ENCODE measurements at places on chromosomes 11 and 22.

DNA sequence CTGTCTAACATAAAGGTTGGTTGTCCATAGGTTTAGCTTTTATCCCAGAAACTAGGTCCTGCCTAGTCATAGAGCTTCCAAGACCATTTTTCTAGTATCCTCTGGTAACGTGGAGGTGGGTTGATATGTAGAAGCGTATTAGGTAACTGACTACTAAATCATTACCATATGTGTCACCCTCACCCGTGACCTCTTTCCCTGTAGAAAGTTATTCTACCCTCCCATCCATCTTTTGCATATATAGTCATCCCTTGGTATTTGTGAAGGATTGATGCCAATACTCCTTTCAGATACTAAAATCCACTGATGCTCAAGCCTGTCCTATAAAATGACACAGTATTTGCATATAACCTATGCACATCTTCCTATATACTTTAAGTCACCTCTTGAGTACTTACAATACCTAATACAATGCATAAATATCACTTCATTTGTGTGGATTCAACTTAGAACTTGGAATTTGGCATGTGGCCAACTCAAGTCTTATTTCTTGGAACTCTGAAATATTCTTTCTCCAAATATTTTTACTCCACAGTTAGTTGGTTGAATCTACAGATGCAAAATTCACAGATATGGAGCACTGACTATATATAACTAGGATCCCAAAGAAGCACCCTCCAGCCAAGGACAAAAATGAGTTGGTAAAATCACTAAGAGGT is 497.0 kb upstream of the TENM4 start:
- no peak for DNase-seq

- DNase-seq: no peak
Observed at GRCh38 chr11:409600-410483, 5.0 kb downstream of the SIGIRR start.

- DNase-seq: no peak
Observed at GRCh38 chr11:119782739-119783072, 53.7 kb upstream of the NECTIN1 start.

DNA sequence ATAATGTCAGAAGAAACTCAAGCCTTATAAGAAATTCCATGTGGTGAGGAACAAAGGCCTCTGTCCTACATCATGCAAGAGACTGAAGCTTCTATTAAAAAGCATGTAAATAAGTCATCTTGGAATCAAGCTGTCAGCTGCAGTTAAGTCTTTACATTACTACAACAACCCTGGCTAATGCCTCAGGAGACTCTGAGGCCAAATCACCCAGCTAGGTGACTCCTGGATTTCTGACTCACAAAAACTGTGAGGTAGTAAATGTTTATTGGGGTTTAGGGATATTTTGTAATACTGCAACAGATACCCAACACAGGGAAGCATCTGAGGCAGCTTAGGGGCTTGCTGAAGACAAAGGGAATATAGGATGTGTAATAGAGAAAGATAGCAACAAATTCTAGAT is 89.6 kb downstream of the C11orf87 start:
- DNase-seq: no peak

- no peak for DNase-seq
Observed at GRCh38 chr11:61966734-61967115, 709 bp downstream of the FTH1 start.

GRCh38 chr22:30025221-30025620 is 55.0 kb upstream of the HORMAD2 start:
- no peak for DNase-seq

DNA sequence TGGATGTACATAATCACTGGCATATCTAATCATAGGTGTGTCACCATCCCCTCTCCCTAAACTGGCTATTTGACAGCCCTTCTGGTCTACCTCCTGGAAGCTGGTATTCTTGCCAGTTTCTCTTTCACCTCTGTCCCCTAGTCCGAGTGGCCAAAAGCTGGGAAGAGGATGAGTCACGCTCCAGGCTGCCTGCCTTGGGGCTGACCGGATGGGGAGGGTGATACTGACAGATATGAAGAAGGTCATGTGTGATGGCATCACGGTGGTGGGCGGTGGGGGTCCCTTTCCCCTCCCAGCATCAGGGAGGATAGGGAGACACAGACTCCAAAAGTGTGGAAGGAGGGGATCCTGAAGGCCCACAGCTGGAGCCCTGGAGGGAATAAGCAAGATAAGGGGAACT is 4.8 kb downstream of the OAF start:
- no peak for DNase-seq

- DNase-seq: no peak
Observed at GRCh38 chr11:122700666-122701065, 45.1 kb downstream of the UBASH3B start.

GRCh38 chr11:119310682-119311052 is 6.3 kb downstream of the MCAM start:
- no peak for DNase-seq

DNA sequence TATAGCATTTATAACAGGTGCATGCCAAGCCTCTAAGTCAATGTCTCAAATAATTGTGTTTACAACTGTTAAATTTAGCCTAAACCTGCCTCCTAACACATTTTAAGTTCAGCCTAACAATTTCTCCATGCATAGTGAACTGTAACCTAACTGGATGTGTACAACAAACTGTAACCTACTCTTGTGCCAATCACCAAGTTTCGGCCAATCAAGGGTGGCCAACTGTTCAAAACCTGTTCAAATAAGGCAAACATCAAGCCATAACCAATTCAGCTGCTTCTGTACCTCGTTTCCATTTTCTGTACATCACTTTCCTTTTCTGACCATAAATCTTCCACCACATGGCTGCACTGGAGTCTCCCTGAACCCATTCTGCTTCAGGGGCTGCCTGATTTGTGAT is 45.4 kb downstream of the PIK3C2A start:
- no peak for DNase-seq

GRCh38 chr11:81787584-81788049 is 946.0 kb downstream of the FAM181B start:
- DNase-seq: peak; percentile 63

DNA sequence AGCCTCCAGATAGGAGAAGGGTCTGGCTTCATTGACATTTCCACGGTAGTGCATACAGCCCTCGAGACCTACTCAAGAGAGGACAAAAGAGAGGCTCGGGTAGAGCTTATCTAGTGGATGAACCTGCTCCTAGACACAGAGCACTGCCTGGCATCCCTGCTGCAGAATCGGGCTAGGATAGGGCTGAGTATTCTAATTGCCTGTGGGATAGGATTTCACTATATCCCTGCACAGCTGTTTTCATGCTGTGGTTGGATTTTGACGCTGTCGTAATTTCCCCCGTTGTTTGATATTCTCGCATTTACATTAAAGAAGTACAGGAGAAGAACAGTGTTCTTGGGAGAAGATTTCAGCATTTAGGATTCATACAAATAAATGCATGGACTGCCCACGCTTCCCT is 107.8 kb downstream of the KIRREL3 start:
- DNase-seq: no peak

GRCh38 chr11:83157594-83158356 is 844 bp downstream of the PCF11 start:
- DNase-seq: peak; percentile 40

- DNase-seq: peak; percentile 90
Observed at GRCh38 chr22:41682033-41682807, 6.4 kb downstream of the SNU13 start.

- no peak for DNase-seq
Observed at GRCh38 chr22:39266398-39267030, 21.7 kb upstream of the PDGFB start.

DNA sequence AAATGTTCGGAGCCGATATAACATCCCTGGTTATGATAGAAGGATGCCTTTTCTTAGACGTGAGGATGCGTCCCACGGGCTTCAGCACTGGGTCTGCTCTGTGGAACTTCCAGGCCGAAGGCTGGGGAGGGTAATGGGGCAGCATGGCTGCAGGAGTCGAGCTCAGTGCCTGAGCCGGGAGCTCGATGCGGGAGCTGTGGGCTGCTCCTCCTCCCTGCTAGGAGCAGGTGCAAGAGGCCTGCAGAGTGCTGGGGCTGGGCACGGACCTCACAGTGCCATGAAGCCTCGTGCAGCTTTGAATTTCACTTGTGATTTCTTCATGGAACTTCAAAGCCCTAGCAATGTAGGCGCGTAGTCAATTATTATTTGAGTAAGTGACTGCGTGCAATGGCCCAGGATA is 6.0 kb downstream of the TUBA8 start:
- DNase-seq: no peak

GRCh38 chr11:116072133-116072532 is 567.9 kb upstream of the CADM1 start:
- DNase-seq: no peak

- DNase-seq: no peak
Observed at GRCh38 chr22:26320447-26320846, 108.6 kb upstream of the ASPHD2 start.
